Astrocyte of the cerebellum (primary cell): ENCODE measurements at places on chromosomes 2 and 18.

DNA sequence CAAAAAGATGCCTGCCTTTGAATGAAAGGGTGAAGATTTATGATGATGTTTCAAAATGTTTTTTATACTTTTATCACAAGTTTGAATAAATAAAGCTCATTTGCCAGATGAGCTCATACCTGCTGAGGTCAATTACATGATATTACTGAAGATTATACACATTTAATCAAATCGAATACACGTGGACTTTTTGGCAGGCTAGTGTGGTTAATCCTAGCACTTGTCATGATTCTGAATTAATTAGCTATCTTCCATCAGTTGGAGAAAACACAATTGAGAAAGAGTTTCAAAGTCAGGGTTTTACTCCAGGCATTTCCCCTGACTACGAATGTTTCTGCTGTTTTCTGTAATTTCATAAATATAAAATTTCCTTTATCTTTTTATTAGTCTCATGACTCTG lies 54.4 kb downstream of the LRPPRC start:
- DNase-seq = no peak

DNA sequence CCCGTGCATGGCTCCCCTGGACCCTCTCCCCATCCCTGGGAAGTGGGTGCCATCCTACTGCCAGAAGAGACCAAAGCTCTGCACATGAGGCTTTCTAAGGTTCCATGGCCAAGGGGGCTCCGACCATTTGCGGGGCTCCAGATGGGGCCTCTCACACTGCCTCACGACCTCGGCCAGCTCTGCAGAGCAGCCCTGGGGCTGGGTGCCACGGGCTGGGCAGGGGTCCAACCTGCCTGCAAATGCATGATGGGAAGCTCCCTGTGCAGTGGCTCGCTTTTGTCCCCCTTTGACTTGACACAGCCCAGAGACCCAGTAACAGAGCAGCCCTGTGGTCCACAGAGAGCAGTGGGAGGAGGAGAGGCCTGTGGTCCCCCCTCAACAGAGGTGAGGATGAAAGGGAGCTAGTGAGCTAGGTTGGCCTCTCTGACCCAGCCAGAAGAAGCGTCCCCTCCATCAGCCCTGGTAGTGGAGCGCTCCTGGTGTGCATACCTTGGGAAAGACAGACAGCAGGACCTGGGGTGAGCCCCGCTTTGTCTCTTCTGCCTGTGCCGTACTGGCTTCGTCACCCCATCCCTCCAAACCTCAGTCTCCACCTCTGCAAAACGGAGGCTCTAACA lies 174.1 kb downstream of the DDX1 start:
- no peak for DNase-seq

DNA sequence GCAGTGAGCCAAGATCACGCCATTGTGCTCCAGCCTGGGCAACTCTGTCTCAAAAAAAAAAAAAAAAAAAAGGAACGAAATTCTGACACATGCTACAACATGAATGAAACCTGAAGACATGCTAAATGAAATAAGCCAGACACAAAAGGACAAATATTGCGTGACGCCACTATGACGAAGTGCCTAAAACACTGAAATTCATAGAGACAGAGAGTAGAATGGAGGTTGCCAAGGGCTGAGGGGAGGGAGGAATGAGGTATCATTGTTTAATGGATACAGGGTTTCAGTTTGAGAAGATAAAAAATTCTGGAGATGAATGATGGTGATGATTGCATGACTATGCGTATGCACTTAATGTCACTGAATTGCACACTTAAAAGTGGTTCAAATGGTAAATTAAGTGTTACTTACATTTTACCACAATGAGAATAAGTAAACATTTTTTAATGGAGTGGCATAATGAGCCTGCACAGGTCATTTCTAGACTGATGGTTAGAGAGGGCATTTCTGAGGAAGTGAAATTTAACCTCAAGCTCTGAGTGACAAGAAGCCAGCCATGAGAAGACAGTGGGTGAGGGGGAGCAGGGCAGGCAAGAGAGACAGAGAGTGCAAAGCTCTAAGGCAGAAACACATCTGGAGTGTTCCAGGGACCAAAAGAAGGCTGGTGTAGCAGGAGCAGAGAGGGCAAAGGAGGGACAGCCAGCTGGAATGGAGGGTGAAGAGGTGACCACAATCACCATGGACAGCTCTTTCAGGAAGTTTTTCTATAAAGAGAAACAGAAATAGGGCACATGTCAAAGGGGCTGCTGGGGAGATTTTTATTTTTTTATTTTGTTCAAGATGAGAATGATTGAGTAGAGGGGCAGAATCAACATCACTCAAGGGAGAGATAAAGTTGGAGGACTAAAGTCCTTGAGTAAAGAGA lies 20.6 kb upstream of the EXOC6B start:
- no peak for DNase-seq

DNA sequence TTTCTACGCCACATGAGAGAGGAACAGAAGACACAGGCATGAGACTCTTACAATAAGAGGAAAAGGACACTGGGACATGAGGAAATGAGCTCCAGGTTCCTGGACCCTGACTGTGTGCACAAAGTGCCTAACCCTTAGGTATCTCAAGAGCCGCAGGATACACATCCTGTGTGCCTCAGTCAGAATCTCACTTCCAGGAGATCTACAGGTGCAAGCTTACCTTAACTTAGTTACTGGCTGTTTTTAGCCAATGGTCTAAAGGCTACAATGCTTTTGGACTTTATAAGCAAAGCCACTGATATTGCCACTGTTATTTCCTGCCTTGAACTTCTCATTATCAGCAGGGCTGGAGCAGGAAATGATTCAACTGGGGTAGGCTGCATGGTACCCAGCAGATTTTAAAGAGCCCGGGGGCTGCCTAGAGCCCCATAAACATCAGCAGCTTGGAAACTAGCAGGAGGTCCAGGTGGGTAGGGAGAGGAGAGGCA lies 254.4 kb downstream of the ZNF521 start:
- DNase-seq = no peak

DNA sequence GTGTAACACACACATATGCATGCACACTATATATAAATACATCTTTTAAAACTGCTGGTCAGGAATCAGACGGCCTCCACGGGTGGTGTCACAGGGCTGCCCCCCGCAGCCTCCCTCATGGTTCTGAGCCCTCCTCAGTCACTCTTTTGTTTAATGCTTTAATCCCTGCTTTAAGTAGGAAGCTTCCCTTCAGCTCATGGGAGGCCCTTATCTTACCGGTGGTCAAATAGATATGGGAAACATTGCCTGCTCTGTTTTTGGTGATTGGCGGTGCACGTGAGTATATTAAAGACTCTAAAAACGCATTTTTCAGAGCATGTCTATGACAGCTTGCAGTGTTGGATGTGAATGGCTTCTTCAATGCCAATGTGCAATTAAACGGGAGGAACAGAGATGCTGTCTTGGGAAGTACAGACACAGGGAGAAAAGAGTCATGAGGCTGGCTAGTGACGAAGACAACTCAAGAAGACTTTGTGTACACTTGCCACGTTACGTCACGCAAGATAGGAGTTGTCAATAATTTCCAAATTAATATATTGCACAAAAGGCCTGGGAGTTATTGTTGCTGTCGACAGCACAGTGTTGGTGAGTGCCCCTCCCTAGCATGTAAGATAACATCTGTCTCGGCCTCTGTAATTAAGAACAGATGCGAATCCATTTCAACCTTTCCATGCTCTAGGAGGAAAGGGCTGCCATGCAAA lies 23.3 kb downstream of the GNLY start:
- DNase-seq = no peak

DNA sequence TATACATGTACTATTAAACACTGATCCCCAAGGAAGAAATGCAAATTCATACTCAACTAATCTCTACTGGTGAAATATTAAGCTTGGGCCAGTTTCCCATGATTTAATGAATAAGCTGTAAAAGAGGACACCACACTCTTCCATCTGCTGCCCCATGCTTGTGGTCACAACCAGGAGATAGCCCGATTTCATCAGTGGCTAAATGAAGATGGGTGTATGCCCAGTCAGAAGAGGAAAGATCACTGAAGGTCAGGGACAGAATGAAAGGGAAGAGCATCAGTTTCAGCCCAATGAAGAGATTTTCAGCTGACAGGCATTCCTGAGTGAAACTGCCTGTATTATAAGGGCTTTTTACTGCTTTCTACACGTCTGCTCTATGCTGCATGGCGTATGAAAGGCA lies 103.5 kb downstream of the KCNS3 start:
- DNase-seq = no peak

DNA sequence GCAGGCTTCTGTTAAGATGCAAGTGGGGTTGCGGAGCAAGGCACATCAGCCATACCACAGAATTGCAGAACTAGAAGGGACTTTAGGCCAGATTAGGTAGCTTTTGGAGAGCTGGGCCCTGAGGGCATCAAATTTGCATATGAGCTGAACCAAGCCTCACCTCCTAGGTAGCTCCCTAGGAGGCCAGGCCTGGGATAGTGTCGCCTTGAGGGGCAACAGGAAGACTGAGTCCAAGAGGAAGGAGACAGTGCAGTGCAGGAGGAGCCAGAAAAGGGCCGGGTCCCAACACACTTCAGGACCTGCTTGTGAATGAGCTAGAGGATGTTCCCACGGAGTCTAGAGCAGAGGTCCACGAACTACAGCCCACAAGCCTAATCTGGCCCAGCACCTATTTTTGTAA lies 98.7 kb downstream of the MAPK4 start:
- DNase-seq = no peak

DNA sequence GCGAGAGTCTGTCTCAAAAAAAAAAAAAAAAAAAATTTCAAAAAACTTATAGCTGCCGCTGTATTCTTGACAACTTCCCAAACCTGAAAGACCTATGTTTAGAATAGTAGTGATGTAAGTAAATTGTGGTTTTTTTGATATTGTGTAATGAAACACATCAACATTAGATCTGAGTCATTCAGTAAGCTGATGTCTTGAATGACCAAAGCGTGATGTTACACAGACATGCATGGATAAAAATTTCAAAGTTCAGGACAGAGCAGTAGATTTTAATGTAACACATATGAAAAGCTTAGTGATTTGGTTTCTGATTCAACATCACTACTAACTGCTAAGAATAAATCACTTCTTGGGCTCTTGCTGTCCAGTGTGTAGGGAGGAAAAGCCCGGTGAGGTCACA lies 69.3 kb upstream of the MEX3C start:
- DNase-seq = no peak

DNA sequence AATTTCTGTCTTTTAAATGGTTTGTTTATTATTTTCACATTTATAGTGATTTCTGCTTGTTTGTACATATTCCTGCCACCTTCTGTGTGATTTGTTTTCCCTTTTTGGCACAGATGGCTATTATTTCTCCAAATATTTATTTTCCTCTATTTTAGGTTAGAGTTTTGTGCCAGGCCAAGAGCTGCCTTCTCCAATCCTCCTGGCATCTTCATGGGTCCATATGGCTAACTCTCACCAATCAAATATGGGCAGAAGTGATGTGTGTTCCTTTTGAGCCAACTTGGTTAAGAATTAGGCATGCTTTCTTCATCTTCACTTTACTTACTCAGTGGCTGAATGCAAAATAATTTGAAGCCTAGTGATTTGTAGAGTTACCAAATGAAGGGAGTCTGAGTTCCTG lies 697.1 kb upstream of the CELF4 start:
- no peak for DNase-seq

DNA sequence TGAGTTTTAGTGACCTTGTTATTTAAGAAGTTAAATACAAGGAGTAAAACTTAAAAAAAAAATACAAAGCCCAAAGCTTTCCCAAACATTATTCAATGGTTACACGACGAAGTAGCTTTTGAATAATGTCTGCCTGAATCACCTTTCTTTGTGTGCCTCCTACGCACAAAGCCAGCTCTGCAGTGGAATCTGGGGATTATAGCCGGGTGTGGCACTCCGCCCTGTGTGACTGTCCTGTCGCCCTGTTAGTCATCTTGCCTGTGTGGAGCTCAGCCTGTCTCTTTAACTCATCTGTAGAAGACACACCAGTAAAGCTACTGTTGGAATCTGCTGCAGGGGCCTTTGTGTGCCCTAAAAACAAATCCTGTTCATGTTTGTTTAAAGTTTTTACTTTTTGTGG lies 79.4 kb upstream of the TCF7L1 start:
- DNase-seq = no peak

DNA sequence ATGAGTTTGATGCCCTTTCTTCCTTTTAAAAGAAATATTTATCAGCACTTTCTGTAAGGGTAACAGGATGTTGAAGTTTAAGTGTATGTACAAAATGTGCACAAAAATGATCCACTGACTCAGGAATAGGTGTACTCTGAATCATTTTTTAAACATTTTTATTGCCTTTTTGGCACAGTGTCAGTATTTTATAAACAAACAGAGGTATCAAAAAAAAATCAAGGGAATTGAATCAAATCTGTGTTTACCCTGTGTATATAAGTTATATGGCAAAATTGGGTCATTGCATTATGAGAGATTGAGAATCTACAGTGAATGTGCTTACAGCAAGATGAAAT lies 513.9 kb upstream of the NETO1 start:
- no peak for DNase-seq

DNA sequence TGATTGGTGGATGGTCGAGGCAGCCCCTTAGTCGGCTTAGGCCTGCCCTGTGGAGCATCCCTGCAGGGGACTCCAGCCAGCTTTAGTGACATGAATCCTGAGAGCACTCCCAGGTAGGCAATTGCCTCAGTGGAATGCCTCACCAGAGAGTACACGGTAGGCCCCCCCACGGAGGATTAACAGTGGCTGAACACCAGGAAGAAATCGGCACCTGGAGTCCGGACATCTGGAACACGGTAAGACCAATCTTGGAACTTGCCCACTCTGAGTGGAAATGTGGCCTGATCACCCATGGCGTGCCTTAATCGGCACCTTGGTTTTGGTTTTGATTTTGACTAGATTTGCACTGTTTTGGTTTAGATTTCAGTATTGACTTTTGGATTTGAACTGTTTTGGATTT lies 326.2 kb upstream of the NCKAP5 start:
- no peak for DNase-seq

DNA sequence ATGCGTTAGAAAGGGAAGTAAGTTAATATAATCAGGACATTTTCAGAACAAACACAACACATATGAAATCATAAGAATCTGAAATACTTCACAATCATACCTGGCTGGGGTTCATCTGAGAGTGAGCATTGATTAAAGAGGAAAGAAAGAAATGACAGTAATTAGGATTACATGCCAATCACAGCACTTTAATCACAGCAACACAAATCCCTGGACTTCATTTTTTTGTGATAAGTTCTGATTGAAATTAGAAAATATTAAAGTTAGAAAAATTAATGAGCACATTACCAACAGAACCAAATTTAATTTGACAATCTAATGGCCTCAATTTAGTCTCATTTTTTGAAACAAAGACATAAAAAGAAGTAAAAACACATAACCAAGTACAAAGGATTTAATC lies 121.9 kb downstream of the LRP2 start:
- DNase-seq = no peak

DNA sequence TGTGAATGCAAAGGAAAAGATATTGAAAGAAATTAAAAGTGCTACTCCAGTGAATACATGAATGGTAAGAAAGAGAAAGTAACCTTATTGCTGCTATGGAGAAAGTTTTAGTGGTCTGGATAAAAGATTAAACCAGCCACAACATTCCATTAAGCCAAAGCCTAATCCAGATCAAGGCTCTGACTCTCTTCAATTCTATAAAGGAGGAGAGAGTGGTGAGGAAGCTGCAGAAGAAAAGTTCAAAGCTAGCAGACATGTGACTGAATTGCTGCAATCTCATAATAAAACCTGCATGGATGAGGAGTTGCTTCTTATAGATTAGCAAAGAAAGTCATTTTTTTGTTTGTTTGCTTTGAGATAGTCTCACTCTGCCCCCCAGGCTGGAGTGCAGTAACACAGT lies 130.2 kb downstream of the DNAH6 start:
- no peak for DNase-seq
